ENCODE measurements at places on chromosomes 7 and 10.

DNA sequence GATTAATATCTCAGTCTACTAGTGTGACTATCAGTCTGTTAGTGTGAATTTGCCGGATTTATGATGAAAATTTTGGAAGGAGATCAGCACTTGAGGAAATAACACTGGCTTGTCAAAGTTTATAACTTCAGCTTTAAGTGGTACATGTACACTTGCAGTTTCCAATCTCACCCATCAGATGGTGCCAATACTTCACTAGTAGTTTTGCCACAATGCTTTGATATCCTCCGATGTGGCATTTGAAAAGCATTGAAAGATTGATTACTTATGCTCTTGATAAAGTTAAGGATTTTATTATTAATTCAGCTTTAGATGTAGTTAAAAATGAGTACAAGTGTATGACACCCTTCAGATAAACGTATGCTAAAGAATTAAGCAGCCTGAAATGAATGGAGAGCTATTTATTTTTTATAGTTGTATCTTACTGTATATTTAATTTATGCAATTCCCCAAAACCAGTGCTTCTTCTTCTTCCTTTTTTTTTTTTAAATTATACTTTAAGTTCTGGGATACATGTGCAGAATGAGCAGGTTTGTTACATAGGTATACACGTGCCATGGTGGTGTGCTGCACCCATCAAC is 98.2 kb downstream of the ANLN start:
- DNase-seq = peak; percentile 71

GRCh38 chr7:115005953-115006352 is 84.1 kb downstream of the MDFIC start:
- no peak for DNase-seq

GRCh38 chr7:80468931-80469714 is 42.7 kb downstream of the GNAT3 start:
- DNase-seq = no peak

DNA sequence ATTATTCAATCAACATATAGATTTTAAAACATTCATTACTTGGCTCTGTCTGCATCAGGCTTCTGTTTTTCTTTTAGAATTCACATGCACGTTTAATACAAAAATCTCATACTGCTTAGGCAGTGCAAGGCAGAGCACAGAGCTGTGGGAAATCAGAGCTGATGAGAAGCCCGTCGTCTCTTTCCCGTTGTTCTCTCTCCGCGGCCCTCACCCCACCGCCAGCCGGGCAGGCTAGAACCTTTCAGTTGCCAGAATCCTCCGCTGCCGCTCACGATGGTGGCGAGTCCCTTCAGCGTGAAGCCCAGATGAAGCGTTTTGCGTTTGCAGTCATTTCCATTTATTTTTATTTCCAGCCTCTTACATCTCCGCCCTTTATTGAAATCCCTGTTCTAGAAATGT is 648.2 kb downstream of the SDK1 start:
- no peak for DNase-seq

DNA sequence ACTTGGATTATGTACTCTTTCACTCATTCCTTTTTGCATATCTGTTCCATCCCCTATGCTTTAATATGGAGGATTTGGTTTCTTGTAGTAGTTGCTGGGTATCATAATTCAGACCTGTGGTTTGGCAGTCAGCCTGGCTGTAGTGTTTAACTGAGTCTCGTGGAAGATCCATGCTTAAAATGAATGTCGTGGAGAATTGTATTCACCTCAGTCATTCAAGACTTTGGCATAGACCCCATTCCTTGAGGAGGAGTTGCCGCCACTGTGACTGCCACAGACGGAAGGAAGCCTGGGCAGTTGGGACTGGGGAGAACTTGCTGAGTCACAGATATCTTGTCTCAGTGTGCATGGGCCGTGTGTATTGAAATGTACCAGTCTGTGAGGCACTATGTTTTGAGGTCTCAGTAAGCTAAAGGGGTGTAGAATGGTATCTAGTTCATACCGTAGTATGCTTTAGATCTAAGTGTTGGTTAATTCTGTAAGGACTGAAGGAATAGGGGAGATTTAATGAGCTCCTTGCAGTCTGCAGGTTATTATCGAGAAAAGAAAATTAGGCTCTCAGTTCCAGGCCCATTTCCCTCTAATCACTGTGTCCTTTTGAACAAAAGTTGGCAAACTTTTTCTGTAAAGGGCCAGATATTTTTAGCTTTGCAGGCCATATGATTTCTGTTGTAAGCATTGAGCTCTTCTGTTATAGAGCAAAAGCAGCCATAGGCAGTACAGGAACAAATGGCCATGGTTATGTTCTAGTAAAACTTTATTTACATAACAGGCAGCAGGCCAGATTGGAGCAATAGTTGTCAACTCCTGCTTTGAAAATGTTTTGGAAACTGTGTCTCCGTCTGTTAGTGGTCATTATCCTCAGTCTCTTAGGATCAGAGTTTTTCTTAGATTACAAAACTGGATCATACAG is 76.8 kb downstream of the TPST1 start:
- no peak for DNase-seq

- peak; percentile 79 for DNase-seq
Observed at GRCh38 chr7:151038951-151039849, 9.1 kb upstream of the ASIC3 start.

DNA sequence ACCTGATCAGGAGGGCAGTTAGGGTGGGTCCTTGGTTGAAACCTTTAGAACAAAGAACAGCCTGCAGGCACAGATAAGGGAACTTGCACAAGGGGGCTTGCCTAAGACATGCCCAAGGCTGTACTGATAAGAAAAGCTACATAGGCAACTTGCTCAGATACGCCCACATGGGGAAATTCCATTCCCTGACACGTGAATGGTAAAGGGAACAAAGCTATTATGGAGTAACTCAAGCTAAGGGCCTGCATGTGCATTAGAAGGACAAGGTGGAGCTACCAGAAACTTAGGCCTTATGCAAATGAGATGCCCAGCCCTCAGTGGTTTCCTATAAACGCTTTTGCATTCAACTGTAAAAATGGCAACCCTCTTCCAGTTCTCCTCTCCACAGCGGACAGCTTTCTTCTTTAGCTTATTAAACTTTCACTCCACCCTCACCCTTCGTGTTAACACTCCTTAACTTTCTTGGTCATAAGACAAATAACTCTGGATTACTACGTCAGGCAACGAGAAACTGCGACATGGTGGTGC is 1192.1 kb upstream of the CELF2 start:
- DNase-seq = no peak

DNA sequence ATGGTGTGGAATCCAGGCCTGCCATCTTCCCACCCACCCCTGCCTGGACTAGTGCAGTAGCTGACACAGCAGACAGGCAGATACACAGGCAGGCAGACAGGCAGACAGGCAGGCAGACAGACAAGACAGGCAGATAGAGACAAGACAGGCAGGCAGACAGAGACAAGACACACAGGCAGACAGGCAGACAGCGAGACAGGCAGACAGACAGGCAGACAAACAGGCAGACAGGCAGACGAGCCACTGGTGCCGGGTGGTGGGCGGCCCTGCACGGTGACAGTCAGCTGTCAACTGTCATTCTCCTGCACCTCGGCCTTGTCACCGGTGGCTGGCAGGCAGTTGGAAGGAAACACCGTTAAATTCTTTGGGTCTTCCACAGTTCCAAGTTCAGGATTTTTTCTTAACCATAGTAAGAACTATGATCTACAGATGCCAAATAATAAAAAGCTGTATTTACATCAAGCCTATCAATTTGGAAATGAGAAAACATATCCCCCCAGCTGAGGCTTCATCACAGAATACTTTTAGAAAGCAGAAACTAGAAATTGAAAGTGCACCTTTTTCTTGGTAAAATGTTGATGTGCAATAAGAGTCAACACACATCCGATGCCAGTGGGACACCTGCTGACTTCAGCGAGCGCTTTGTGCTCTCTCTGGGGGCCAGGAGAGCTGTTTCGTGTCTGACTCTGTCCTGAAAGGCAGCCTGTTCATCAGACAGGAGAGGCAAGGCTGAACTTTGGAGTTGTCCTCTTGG is 250.4 kb downstream of the DNAJB6 start:
- DNase-seq = no peak
